Muscle of leg (tissue), 16 donors: ENCODE measurements at places on chromosomes 12 and 14. TPM values are rescaled to one million over a fixed set of nuclear protein-coding genes. Genes with fewer than 3 reads are reported as not detected.

GRCh38 chr12:48786591-48787544 lies 2.0 kb downstream of the ADCY6 start:
- DNase-seq: no peak

GRCh38 chr12:30942936-30943335 lies 16.4 kb downstream of the TSPAN11 start:
- no peak for DNase-seq

The STAC3 gene
- 316 TPM for polyA plus RNA-seq

The PAPLN gene
- 0.87 TPM for polyA plus RNA-seq
